WTC11 (cell line): ENCODE measurements at places on chromosomes 5 and 9. TPM values are rescaled to one million over a fixed set of nuclear protein-coding genes. Genes with fewer than 3 reads are reported as not detected.

Gene C8G
- total RNA-seq, result 0.85 to 1.7 TPM (median 1.5 TPM) in 3 replicates

DNA sequence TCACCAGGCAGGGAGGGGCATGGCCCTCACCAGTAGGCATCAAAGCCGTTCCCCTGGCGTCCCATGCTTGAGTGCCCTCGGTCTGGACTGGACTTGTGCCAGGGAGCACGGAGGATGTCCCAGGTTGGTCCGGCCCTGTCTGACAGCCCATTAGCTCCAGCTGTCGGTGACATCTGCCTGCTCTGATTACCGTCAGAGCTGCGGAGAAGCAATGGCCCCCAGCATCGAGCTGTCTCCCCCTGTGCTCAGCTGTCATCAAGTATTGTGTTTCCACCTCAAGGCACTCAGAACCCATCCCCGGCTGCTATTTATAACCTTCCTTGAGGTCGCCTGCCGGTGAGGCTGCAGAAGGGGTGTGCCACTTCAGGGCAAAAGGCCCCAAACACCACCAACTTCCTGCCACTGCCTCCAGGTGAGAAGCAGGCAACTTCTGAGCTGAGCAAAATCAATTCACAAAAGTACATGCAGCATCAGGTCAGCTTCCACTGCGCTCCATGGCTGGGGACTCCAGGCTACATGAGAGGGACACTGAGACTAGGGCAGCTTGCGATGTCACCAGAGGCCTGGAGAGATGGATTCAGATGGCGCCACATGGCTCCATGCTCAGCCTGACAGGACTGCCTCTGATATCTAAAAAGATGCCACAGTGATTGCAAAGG is 142.7 kb downstream of the C5orf15 start:
- no peak overlapping the region for H3K4me3 ChIP-seq
- DNase-seq, result no peak
- no peaks in the 10 kb centered on the region for H3K36me3 ChIP-seq
- no peaks in the 10 kb centered on the region for H3K4me1 ChIP-seq
- no peak overlapping the region for H3K27ac ChIP-seq

GRCh38 chr9:117465706-117466105 is 50.8 kb upstream of the ASTN2 start:
- no peak overlapping the region for H3K4me3 ChIP-seq
- no peak overlapping the region for H3K27ac ChIP-seq
- H3K36me3 ChIP-seq, result no peaks in the 10 kb centered on the region
- H3K27me3 ChIP-seq, result no peaks in the 10 kb centered on the region
- no peak for DNase-seq

GRCh38 chr5:30051976-30052375 is 1141.5 kb upstream of the CDH6 start:
- H3K4me1 ChIP-seq, result peaks cover 14% of the 10 kb centered on the region
- 0 out of 2 replicates have a peak, but pooled peaks cover 2% of the 10 kb centered on the region for H3K36me3 ChIP-seq
- H3K27me3 ChIP-seq, result no peaks in the 10 kb centered on the region
- DNase-seq, result no peak
- no peak overlapping the region for H3K4me3 ChIP-seq
